ENCODE measurements at places on chromosomes 5 and 9.

- DNase-seq: no peak
Measured at GRCh38 chr5:23450187-23450586, 57.2 kb upstream of the PRDM9 start.

DNA sequence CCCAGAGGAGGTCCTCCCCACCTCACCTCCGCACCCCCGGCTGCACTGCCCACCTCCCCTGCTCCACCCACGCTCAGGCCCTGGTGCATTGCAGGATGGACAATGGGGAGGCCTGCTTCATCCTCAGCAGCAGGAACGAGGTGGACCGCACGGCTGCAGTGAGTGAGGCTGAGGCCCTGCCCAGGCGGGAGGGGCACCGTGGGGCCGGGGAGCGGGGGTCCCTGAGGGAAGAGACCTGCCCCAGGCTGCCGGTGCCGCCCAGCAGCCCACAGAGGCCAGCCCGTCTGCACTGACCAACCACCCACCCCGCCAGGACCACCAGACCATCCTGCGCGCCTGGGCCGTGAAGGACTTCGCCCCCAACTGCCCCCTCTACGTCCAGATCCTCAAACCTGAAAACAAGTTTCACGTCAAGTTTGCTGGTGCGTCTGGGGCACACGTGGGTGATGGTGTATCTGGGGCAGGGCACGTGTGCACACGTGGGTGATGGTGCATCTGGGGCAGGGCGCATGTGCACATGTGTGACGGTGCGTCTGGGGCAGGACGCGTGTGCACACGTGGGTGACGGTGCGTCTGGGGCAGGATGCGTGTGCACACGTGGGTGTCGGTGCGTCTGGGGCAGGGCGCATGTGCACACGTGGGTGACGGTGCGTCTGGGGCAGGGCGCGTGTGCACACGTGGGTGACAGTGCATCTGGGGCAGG is 66.7 kb downstream of the KCNT1 start:
- DNase-seq: no peak

DNA sequence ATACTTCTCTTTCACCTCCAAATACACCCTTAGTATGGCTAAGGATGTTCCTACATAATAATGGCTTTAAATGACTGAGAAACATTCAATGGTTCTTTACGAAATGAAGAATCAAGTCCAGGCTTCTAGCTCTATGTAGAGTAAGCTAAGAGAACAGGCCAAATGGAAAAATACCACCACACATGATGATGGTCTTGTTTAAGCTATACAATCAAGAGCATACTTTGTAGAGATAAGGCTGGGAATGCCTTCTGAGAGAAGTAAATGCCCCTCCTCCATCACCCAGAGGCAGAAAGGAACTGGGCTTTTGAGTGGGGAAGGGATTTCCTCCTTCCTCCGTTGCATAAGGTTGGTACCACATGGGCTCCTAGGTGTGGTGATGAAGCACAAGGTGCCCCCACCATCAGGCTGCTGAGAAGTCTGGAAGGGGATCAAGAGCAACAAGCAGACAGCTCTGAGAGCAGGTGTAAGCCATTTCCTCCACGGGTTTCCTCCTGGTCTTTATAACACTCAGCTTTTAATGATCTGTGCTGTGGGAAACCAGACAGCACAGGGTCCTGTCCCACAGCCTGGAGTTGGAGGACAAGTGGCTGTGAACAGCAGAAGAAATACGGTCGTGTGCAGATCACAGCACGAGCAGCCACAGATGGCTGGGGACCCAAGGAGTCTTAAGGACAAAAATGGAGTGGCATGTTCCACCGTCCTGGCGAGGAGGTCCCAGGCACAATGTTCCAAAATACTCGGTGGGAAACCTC is 396.9 kb downstream of the CTNND2 start:
- no peak for DNase-seq

DNA sequence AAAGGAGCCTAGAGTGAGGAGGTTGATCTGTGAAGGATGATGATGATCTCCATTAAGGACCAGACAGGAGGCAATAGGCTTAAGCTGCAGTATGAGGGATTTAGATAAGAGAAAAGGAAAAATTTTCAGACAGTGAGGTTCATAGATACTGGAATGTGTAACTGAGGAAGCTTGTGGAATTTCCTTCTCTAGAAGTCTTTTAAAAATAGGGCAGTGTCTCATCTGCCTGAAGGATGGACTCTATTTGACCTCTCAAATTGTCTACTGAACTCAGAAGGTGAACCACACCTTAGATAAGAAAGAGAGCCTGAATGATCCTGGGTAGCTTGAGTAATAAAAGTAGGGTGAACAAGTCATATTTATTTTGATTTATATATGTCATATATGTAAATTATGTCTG is 148.2 kb upstream of the CDKN2B start:
- DNase-seq: no peak

DNA sequence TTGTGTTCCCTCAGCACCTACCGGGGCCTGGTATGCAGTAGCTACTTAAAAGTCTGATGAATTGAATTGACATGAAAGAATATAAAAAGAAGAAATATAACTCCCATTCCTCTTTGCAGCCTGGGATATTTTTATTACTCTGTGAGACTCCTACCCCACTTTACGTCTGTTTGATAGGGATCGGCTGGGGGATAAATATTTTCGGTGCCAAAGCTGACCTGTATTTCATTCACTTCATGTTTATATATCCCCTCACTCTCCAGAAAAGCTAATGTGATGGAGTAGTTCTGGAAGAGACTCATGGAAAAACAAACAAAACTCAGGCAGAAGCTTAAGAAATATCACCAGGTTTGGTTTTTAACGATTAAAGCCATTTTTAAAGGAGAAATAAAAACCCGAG is 108.2 kb upstream of the TBC1D2 start:
- no peak for DNase-seq

DNA sequence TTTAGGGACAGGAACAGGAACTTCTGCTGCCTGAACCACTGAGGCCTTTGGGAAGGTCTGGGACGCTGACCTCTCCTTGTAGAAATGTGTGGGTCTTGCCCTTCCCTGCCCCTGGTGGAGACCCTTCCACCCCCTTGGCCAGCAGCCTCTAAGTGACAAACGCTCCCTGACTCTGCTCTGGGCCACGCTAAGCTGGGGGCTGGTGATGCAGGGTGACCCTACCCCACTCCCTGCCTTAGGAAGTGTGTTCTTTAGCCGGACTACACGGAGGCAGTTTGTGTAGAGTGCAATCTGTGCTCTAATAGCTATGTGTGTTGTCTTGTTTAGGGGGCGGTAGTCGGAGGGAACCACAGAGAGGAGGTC is 123.0 kb downstream of the COL23A1 start:
- DNase-seq: no peak

GRCh38 chr9:127777368-127777980 is 992 bp downstream of the SH2D3C start:
- no peak for DNase-seq

GRCh38 chr5:151703227-151703626 is 16.5 kb upstream of the SPARC start:
- no peak for DNase-seq

- DNase-seq: no peak
Measured at GRCh38 chr9:70535546-70536323, 121.3 kb upstream of the KLF9 start.

- no peak for DNase-seq
Measured at GRCh38 chr5:92527311-92528078, 1053.5 kb downstream of the NR2F1-AS1 start.

GRCh38 chr5:168159425-168159824 is 132.0 kb upstream of the WWC1 start:
- no peak for DNase-seq

GRCh38 chr5:158848634-158849033 is 251.1 kb downstream of the EBF1 start:
- DNase-seq: no peak

- DNase-seq: no peak
Measured at GRCh38 chr5:100691085-100691484, 155.9 kb downstream of the FAM174A start.

DNA sequence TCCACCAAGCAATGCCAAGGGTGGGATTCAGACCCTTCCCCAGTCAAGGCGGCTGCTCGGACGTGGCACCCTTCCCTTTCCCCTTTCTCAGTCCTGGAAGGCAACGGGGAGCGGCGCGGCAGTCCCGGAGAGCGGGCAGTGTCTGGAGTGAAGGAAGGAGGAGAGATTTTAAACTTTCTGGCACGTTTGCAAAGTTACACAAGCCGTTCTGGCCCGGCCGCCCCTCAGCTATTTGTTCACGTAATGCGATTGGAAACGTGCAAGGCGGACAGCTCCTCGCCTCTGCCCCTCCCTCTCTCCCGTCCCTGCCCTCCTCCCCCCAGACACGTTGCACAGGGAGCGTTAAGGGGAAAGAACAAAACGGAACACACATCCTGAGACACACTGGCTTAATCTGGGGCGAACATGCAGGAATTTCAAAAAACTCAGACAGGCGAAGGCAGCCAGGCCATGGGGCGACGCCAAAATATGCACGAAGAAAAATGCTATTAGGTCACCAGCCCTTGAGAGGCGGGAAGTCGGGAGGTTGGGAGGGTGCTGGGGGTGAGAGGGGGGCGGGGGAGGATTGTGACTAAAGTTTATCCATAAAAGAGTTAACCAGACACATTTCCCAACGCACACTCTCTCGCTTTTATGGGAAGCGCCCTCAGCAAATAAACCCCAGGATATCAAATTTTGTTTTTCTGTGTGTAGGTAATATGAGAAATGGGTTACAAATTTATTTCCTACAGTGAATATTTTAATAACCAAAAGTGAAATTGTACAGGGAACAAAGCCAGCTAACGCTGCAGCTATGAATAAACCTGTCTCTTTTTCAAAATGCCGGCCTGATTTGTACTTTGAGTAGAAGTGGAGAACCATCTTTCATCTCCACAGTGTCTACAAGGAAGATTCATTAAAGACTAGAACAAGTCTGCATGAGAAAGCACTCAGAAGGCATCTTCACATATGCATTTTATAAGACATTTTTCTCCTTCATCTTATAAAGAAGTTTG is at the start of gene LOX:
Gene LOX (minus strand): TSS at position 144 of the 995 bp plus-strand sequence. CDS start 274 bp downstream, outside the sequence.
- no peak for DNase-seq

DNA sequence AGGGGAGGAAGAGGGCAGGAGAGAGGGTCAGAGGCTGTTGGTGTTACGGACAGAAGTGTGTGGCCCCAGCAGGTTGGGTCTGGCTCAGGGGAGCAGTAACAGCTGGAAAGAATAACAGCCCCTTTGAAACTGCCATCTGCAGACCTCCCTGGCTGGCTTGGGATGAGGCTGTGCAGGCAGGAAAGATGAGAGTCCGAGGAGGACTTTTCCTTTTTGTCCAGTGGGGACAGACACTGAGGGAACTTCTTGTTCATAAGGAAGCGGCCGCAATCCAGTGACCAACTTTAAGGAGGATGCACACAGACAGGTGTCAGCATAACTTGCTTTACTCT is 14.8 kb upstream of the PLEKHG4B start:
- no peak for DNase-seq

DNA sequence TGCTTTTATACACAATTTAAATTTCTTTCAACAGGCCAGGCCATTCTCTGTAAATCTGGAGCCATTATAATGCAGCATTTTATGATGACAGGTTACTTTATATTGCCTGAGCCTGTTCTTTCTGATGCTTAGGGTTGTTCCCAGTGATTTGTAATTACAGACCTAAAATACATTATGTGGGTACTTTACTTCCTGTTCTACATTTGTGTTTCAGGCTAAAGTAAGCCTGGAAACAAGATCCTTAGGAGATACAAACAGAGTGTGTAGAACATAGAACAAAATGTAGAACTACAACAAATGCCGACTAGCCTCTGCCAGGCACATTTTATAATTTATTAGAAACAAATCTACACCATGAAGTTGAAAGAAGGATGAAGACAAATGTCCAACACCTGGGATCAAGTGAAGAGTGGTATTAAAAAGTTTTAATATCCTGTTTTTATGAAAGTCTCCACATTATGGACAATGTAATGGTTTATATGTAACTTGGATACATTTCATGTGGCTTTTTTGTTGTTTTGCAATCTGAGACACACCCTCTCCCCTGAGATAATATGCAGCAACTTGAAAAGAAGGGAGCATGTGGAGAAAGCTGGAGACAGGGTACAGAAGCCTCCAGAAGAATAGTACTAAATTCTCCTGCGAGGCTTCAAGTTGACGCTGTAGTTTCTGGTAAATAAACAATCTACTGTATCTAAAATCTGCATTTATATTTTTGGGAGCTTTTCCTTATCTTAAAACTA is 46.9 kb downstream of the VCAN start:
- DNase-seq: no peak

GRCh38 chr9:17342696-17343095 is 207.9 kb downstream of the CNTLN start:
- no peak for DNase-seq

DNA sequence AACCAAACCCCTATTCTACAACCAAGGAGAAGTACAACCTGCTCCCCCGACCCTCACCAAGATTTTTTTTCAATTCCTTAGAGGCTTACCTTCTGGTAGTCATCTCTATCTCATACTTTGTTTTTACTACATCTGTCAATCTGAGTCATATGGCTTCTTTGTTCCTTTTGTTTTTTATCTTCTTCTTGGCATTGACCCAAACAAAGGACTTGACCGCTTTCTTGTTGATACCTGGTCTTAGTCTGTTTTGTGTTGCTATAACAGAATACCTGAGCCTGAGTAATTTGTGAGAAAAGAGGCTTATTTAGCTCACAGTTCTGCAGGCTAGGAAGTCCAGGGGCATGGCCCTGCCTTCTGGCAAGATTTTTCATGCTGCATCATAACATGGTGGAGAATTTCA is 352.7 kb downstream of the MLLT3 start:
- DNase-seq: no peak

- no peak for DNase-seq
Measured at GRCh38 chr5:86869268-86869667, 251.5 kb downstream of the COX7C start.

GRCh38 chr5:41213340-41213739 is at the start of gene C6:
C6 (minus strand) TSS chr5:41213532; CDS start chr5:41203230, 10,302 bp downstream.
- no peak for DNase-seq

- DNase-seq: no peak
Measured at GRCh38 chr9:115292584-115293279, 174.8 kb upstream of the TNC start.

- DNase-seq: no peak
Measured at GRCh38 chr5:98827161-98827560, 53.7 kb downstream of the RGMB start.

- peak; percentile 43 for DNase-seq
Measured at GRCh38 chr9:95268681-95269080, 48.8 kb downstream of the FANCC start.

- no peak for DNase-seq
Measured at GRCh38 chr9:133809335-133809734, 71.2 kb upstream of the SARDH start.

DNA sequence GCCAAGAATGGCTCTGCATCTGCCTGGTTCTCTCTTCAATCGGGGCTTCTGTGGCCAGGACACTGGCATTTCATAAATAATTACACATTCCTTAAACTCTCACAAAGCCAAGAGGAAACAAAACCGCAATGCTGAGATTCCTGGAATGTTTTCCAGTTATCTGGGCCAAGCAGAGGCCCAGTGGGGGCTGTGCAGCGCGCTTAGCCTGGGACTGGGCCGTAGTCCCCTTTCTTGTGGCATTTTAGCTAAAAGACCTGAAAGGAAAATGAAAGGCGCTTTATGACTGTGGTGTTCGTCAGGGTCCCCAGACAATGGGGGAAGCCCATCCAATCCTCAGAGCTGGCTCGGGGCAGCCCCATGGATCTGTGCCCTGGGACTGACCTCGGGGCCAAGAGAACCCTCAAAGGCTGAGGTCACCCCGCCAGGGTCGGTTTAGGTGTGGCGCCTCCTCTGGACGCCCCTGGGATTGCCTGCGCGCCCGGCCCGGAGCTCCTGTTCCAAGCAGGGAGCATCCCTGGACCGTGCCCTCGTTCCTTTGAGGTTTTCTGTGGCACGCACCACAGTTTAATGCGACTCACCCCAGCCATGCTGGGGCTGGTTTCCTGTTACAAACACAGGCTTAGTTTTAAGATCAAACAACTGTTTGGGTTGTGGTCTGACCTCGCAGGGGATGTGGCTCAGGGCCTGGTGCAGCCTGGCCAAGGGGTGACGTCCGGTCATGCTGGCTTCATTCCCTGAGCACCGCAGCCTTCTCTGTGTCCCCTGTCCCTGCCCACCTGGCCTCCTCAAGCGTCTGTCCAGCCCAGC is 51.5 kb upstream of the NKD2 start:
- DNase-seq: no peak

Data from NCI-H187 treated with DMSO at 0.1 percent for 48 hours (cell line).